ENCODE measurements at places on chromosomes 13 and 19. TPM values are rescaled to one million over a fixed set of nuclear protein-coding genes. Genes with fewer than 3 reads are reported as not detected.

Gene C19orf85
- not detected for total RNA-seq

Gene SYCN
- not detected for total RNA-seq

Gene PLIN5
- 0.38 TPM for total RNA-seq

Gene SLC27A1
- total RNA-seq: 26.0 TPM

Gene SPACA4
- not detected for total RNA-seq

Gene SULT2A1
- total RNA-seq: not detected

Gene ZNF490
- 13.6 TPM for total RNA-seq

Gene ZNF345
- total RNA-seq: 15.8 TPM

Gene TJP3
- total RNA-seq: 20.0 TPM

GRCh38 chr19:49773663-49774350, 7.0 kb downstream of the AP2A1 start:
- no peak for DNase-seq

GRCh38 chr19:21604351-21604926, 99.0 kb downstream of the ZNF429 start:
- DNase-seq: no peak

- DNase-seq: no peak
These were observed 71.2 kb downstream of the WASF3 start for GRCh38 chr13:26628706-26629105.

GRCh38 chr19:41753936-41754529, 1.3 kb upstream of the CEACAM6 start:
- no peak for DNase-seq

- DNase-seq: no peak
These were observed 1372.1 kb downstream of the PCDH9 start for GRCh38 chr13:65857942-65858565.

DNA sequence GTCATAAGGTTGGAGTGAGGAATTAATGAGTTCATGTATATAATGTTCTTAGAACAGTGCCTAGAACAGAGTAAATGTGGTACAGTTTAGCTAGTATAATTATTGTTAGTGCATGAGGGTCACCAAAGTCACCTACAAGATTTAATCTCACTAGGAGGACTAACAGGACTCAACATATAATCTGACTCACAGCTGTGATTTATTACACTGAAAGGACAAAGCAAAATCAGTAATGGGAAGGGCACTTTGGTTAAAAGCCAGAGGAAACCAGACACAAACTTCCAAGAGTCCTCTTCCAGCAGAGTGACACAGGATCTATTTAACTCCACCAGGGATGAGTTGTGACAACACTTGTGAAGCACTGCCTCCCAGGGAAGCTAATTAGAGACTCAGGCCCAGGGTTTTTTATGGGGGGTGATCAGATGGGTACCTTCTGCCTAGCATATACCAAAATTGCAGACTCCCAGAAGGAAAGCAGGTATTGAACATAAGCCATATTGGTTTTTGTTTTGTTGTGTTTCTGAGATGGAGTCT, 341.2 kb upstream of the DACH1 start:
- no peak for DNase-seq

DNA sequence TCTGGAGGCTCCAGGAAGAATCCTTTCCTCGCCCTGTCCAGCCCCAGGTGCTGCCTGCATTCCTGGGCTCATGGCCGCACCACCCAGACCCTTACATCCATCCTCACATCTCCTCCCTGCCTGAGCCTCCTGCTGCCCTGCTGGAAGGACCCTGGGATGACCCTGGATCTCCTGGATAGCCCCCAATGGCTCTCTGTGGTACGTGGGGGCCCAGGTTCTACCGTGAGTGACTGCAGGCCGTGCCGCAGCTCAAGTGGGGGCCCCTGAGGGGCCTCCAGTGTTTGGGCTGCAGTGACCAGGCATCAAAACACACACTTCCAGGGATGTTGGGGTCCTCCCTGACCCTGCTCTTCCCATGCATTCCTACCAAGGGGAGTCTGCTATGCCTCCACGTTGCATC, 8.3 kb upstream of the MCF2L start:
- DNase-seq: no peak

DNA sequence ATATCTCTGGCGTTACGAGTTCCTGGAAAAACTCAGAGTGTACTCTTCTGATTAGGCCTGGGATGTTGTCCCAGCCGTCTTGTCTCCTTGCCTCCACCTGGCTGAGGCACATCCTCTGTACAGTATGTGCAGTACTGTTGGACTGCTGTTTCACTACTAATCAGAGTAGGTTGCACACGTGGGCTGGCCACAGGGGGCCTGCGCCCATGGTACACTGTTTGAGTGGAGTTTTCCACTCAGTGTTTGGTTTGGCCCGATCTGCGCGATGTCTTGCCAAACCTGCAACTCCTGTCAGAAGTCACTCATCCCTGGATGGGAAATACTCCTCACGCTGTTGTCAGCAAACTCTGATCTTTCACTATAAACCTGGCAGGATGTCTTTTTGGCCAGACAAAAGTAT, 189.6 kb upstream of the CSNK1A1L start:
- DNase-seq: no peak

- DNase-seq: no peak
These were observed 9.9 kb downstream of the FRY start for GRCh38 chr13:32041429-32041828.

DNA sequence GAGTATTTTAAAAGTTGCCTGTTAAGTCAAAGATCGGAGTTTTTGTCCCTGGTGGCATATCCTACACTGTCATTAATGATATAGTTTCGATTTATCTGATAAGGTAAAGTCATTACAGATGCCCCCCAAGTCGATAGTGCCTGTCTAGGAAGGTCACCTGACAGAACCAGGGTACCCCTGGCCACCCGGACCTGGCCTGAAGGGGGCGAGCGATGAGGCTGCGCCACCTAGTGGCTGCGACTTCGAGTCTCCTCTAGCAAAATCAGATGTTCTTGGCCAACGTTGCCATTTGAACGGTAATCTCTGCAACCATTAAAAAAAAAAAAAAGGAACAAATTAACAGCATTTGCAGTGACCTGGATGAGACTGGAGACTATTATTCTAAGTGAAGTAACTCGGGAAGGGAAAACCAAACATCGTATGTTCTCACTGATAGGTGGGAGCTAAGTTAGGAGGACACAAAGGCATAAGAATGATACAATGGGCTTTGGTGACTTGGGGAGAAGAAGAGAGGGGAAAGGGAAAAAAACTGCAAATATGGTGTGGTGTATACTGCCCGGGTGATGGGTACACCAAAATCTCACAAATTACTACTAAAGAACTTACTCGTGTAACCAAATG, 565.1 kb downstream of the LIG4 start:
- DNase-seq: peak; percentile 36

DNA sequence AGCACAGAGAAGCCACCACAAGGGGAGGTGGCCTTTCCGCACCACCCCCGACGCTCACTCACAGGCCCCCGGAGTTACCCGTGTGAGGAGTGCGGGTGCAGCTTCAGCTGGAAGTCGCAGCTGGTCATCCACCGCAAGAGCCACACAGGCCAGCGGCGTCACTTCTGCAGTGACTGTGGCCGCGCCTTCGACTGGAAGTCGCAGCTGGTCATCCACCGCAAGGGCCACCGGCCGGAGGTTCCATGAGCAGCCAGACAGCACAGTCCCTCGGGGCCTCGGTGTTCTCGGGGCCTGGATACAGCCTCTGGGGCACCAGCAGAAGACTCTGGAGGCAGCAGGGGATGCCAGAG, 4.3 kb downstream of the ZNF446 start:
- no peak for DNase-seq

- no peak for DNase-seq
These were observed 7.2 kb downstream of the CIC start for GRCh38 chr19:42276284-42276683.

GRCh38 chr19:10501971-10502523, 1.1 kb downstream of the KEAP1 start:
- DNase-seq: no peak

DNA sequence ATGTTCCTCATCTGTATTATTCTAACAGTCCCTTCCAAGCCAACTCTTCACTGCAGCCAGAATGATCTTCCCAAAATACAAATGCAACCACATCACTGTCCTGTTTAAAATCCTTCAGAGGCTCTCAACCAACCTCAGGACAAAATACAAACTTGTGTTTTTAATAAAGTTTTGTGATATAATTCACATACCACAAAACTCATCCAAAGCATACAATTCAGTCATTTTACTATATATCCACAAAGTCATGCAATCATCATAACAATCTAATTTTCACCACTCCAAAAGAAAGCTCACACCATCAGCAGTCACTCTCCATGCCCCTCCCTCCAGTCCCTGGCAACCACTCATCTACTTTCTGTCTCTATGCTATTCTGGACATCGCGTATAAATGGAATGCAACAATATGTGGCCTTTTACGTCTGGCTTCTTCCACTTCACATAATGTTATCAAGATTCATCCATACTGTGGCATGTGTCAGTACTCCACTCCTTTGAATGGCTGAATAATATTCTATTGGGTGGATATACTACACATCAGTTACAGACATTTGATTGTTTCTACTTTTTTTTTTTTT, 81.7 kb upstream of the DOCK9 start:
- no peak for DNase-seq

DNA sequence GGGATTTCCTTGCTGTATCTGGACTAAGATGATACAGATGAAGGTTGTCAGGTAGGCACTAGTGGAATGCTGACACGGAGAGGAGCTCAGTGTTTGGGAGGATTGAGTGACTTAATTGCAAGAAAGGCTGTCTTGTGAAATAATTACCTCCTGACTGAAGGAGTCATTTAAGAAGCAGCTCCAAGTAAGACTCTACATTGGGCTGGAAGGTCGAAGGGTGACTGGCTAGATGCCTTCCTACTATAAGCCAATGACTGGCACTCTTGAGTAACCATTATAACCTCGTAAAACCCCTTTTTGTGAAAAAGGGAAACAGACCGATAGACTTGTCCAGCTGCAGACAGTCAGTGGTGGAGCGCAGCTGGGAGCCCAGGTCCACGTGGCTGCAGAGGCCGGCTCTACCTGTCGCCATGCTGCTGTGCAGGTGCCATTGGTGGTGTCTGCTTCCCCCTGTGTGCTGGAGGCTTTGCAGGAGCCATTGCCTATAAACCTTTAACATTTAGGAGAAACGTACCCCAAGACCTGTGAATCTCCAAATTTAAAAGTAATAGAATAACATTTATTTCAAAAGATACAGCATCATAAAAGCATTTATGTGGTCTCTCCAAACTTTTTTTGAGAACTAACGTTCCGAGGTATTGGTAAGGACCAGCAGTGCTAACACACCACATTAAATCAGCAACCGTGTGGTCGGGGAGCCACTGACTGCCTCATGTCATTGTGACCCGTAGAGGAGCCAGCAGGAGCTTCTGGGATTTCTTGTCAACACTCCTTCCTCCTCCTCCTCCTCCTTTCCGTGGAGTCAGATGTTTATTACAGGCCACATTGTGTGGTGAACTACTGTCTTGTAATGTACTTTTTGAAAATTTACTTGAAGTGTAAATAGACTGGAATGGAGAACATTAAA, 80.4 kb upstream of the TEX29 start:
- no peak for DNase-seq
